Transverse colon (tissue), 4 donors: ENCODE measurements at places on chromosomes 2 and 18. TPM values are rescaled to one million over a fixed set of nuclear protein-coding genes. Genes with fewer than 3 reads are reported as not detected.

- no peak overlapping the region for H3K27ac ChIP-seq
- H3K4me3 ChIP-seq: no peak overlapping the region
- H3K36me3 ChIP-seq: no peaks in the 10 kb centered on the region
- H3K27me3 ChIP-seq: peaks cover 3% of the 10 kb centered on the region
- no peak for DNase-seq
Observed at GRCh38 chr18:8984131-8984721, 118.3 kb upstream of the NDUFV2 start.

GRCh38 chr18:12606592-12607315, 51.2 kb downstream of the SPIRE1 start:
- H3K27ac ChIP-seq: no peak overlapping the region
- no peak overlapping the region for H3K4me3 ChIP-seq
- no peaks in the 10 kb centered on the region for H3K36me3 ChIP-seq
- no peak for DNase-seq
- no peaks in the 10 kb centered on the region for H3K27me3 ChIP-seq

DNA sequence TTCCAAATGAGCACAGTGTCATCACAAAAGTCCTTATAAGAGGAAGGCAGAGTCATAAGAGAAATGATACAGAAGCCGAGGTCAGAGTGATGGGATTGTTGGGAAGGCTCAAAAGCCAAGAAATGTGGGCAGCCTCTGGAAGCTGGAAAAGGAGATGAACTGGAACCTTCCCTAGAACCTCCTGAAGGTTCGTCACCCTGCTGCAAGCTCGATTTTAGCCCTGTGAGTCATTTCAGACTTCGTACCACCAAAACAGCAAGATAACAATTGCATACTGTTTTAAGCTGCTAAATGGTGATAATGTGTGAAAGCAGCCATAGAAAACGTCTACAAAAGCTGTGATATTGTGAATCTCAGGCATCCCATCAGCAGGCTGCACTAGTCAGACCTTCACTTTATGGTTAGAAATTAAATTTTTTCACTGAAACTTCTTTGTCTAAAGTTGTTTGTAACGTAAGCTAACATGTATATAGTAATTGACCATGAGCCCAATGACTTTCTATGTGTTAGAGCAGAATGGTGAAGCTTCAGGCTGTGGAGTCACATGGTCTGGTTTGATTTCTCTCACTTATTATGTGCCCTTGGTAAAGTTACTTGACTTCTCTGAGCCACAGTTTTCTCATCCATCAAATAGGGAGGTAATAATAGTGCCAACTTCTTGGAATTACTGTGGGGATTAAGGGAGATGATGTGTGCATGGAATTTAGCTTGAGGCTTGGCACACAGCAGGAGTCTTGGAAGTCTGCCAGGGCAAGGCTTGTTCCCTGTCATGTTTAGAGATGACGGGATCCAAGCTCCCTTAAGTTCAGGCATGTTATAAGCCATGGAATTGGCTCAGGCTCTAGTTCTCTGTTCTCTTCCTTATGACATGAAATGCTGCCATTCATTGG, 132.0 kb upstream of the CCDC195 start:
- H3K4me1 ChIP-seq: no peaks in the 10 kb centered on the region
- H3K4me3 ChIP-seq: no peak overlapping the region
- no peaks in the 10 kb centered on the region for H3K27me3 ChIP-seq

GRCh38 chr2:179661986-179662385, 199.4 kb downstream of the ZNF385B start:
- no peaks in the 10 kb centered on the region for H3K4me1 ChIP-seq
- H3K36me3 ChIP-seq: no peaks in the 10 kb centered on the region
- DNase-seq: no peak
- no peak overlapping the region for H3K4me3 ChIP-seq
- H3K27ac ChIP-seq: no peak overlapping the region

- no peaks in the 10 kb centered on the region for H3K27me3 ChIP-seq
- H3K36me3 ChIP-seq: no peaks in the 10 kb centered on the region
- H3K4me1 ChIP-seq: no peaks in the 10 kb centered on the region
- H3K27ac ChIP-seq: no peak overlapping the region
Observed at GRCh38 chr2:216653931-216654365, 20.7 kb downstream of the IGFBP2 start.

SMPD4 gene
- total RNA-seq: 110 TPM

DSC3 gene
- total RNA-seq: 0.16 TPM

SIX3 gene
- total RNA-seq: not detected

EMILIN1 gene
- 152 TPM for total RNA-seq

DLX2 gene
- total RNA-seq: 0.16 TPM

TUBA3E gene
- total RNA-seq: not detected

GRCh38 chr2:205796805-205797313, 114.6 kb downstream of the NRP2 start:
- H3K27ac ChIP-seq: peak overlapping the region; percentile 49
- H3K4me1 ChIP-seq: peaks cover 11% of the 10 kb centered on the region
- H3K4me3 ChIP-seq: no peak overlapping the region
- no peaks in the 10 kb centered on the region for H3K36me3 ChIP-seq
- DNase-seq: no peak
- H3K27me3 ChIP-seq: no peaks in the 10 kb centered on the region

MYL1 gene
- total RNA-seq: 3.4 TPM

DNA sequence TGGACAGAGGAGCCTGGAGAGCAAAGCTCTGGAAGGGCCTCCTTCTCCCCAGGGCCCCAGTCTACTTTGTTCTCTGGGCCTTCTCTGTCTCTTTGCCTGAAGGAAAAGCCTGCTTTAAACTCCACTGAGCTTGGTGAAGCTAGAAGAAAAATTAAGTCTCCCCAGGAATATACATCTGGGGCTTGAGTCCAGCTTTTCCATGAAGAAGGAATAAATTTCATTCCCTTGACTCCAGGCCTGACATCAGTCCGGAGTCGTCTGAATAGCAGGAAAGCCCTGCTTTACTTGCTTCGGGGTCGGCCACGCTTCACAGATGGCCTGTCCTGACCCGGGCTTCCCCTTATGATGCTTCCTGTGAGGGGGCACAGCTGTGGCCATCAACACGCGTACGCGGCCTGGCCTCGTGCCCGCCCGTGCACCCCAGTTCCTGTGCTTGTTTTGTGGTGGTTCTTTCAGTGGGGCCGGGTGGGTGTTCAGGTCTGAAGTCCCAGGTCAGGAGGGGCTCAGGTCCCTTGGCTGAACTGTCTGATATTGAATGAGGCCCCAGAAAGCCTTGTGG, 73.6 kb downstream of the ACOXL start:
- no peaks in the 10 kb centered on the region for H3K27me3 ChIP-seq
- no peaks in the 10 kb centered on the region for H3K4me1 ChIP-seq
- no peak overlapping the region for H3K27ac ChIP-seq
- DNase-seq: no peak

- no peak for DNase-seq
- no peaks in the 10 kb centered on the region for H3K27me3 ChIP-seq
- H3K4me3 ChIP-seq: no peak overlapping the region
- H3K27ac ChIP-seq: no peak overlapping the region
Observed at GRCh38 chr2:39733070-39733674, 45.9 kb downstream of the THUMPD2 start.

ADI1 gene
- total RNA-seq: 44.1 TPM

CCBE1 gene
- total RNA-seq: 7.5 TPM

GRCh38 chr18:51666763-51667191, 469.3 kb upstream of the MEX3C start:
- no peaks in the 10 kb centered on the region for H3K36me3 ChIP-seq
- no peak overlapping the region for H3K4me3 ChIP-seq
- H3K27ac ChIP-seq: no peak overlapping the region
- H3K27me3 ChIP-seq: no peaks in the 10 kb centered on the region
- DNase-seq: no peak

GRCh38 chr2:190216829-190217228, 102.8 kb downstream of the HIBCH start:
- H3K27ac ChIP-seq: no peak overlapping the region
- DNase-seq: peak; percentile 33
- H3K4me1 ChIP-seq: peaks cover 23% of the 10 kb centered on the region
- H3K27me3 ChIP-seq: no peaks in the 10 kb centered on the region

ZSWIM2 gene
- not detected for total RNA-seq

GRCh38 chr2:189337656-189338055, 103.6 kb upstream of the WDR75 start:
- H3K27me3 ChIP-seq: no peaks in the 10 kb centered on the region
- H3K4me1 ChIP-seq: peaks cover 4% of the 10 kb centered on the region
- H3K4me3 ChIP-seq: no peak overlapping the region
- peak overlapping the region; percentile 70 for H3K27ac ChIP-seq

ERFE gene
- 0.41 TPM for total RNA-seq

- H3K4me3 ChIP-seq: no peak overlapping the region
- H3K36me3 ChIP-seq: no peaks in the 10 kb centered on the region
- no peak for DNase-seq
Observed at GRCh38 chr2:54952978-54953456, 97.2 kb downstream of the RTN4 start.

- peak; percentile 5 for DNase-seq
- H3K4me1 ChIP-seq: peaks cover 30% of the 10 kb centered on the region
- no peak overlapping the region for H3K4me3 ChIP-seq
- peak overlapping the region; percentile 93 for H3K27ac ChIP-seq
- H3K27me3 ChIP-seq: no peaks in the 10 kb centered on the region
- H3K36me3 ChIP-seq: no peaks in the 10 kb centered on the region
Observed at GRCh38 chr2:239309398-239310245, 91.2 kb downstream of the HDAC4 start.

GPR35 gene
- total RNA-seq: 167 TPM

- no peaks in the 10 kb centered on the region for H3K36me3 ChIP-seq
- no peaks in the 10 kb centered on the region for H3K27me3 ChIP-seq
- H3K4me1 ChIP-seq: no peaks in the 10 kb centered on the region
- no peak overlapping the region for H3K4me3 ChIP-seq
- no peak for DNase-seq
Observed at GRCh38 chr2:231326404-231326803, 69.1 kb upstream of the B3GNT7 start.

HOXD11 gene
- total RNA-seq: 13.5 TPM

DNA sequence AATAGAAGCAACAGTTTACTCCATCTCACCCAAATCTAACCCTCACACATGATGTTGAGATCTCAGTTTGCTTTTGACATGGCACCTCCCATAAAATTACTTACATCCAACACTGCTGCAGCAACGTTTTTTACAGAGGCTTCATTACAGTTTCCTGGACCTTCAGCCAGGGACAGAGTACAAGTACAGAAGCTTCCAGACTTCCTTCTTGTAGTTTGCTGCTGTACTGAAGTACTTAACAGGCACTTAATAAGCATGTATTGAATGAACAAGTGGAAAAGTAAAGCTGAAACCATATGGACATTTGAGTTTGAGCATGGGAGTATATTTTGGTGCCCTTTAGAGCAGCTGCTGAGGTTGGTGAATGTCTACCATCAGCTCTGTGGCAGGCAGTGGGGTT, 514.2 kb downstream of the PTPRM start:
- no peak overlapping the region for H3K4me3 ChIP-seq
- no peak overlapping the region for H3K27ac ChIP-seq
- no peaks in the 10 kb centered on the region for H3K27me3 ChIP-seq
- no peak for DNase-seq
- H3K36me3 ChIP-seq: no peaks in the 10 kb centered on the region

CAPN14 gene
- total RNA-seq: not detected

DNA sequence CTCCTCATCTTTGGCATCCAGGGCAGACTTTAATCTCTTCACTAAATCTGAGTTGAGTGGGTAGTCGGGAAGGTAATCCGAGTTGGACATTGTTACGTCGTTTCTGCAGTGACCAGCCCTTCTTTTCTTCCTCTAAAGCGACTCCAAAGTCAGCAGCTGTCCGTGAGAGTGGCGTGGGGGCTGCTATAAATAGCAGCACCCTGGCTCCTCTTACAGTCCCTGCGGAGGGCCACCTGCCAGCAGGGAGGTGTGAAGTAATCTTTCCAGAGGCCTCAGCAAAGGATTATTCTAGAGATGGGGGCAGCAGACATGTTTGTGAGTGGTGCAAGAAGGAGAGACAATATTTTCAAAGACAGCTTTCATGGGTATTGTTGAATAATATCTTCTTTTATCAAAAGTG, at the start of gene ASB18:
ASB18 (minus strand) TSS at position 151 of the 400 bp plus-strand sequence; CDS start at position 90, 61 bp downstream.
- no peak for DNase-seq
- peaks cover 14% of the 10 kb centered on the region for H3K27me3 ChIP-seq
- no peak within 1 kb of the TSS for H3K27ac ChIP-seq
- no peaks in the 10 kb centered on the region for H3K4me1 ChIP-seq
- no peak within 1 kb of the TSS for H3K4me3 ChIP-seq
- no peaks in the 10 kb centered on the region for H3K36me3 ChIP-seq

DNA sequence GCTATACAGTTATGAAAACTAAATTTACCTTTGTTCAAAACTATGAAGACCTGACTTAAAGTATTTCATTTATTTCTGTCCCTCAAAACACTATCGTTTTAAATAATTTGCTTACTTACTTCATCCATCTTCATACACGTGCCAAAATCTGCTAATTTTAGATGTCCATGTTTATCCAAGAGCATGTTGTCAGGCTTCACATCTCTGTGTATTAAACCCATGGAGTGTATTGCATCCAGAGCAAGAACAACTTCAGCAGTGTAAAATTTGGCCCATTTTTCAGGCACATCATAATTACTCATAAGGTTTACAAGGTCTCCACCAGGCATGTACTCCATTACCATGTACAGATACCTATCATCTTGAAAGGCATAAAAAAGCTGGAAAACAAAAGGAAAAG, 80.3 kb downstream of the SLC66A3 start:
- no peak overlapping the region for H3K4me3 ChIP-seq
- DNase-seq: no peak
- no peaks in the 10 kb centered on the region for H3K27me3 ChIP-seq
- no peak overlapping the region for H3K27ac ChIP-seq
- H3K36me3 ChIP-seq: no peaks in the 10 kb centered on the region
- H3K4me1 ChIP-seq: no peaks in the 10 kb centered on the region

- H3K27ac ChIP-seq: no peak overlapping the region
- no peaks in the 10 kb centered on the region for H3K27me3 ChIP-seq
- H3K4me1 ChIP-seq: peaks cover 6% of the 10 kb centered on the region
- no peak overlapping the region for H3K4me3 ChIP-seq
- H3K36me3 ChIP-seq: no peaks in the 10 kb centered on the region
Observed at GRCh38 chr2:224778474-224778877, 62.3 kb upstream of the CCDC195 start.
